ENCODE measurements at places on chromosomes 4 and X.

- DNase-seq: no peak
Measured at GRCh38 chrX:29477878-29478277, 737.5 kb upstream of the MAGEB2 start.

- no peak for DNase-seq
Measured at GRCh38 chr4:64360664-64361398, 48.4 kb downstream of the TECRL start.

DNA sequence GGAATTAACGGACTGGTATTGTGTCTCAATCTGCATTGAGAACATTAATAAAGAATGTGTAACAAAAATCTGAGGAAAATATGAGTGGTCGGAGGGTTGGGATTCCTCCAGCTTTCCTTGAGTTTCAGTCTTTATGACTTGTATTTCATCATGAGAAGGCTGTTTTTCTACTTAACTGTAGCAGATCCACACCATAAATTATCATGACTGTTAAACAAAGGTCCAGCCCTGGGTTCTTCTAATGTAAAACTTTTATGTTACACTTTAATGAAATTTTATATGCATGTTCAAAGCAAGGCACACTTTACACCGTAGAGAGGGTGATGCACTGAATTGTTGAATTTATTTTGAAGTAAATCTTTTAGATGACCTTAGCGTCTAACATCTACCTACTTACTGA lies 7.0 kb downstream of the AFF2 start:
- DNase-seq: no peak

DNA sequence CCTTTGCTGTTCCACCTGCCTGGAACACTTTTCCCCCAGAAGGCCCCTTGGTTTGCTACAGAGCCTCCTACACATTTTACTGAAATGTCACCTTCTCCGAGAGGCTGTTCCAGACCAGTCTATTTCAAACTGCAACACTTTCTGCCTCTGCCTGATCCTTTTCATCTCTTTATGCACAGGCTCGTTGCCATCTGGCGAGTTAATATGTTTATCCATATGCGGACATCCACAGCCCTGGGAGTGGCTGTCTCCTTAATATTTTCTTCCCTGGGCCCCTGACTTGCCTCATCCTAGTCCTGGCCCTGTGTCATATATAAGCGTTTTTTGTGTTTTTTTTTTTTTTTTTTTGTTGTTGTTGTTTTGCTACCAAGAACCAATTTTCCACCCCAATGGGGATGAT lies 65.2 kb upstream of the PHKA2 start:
- DNase-seq: no peak

DNA sequence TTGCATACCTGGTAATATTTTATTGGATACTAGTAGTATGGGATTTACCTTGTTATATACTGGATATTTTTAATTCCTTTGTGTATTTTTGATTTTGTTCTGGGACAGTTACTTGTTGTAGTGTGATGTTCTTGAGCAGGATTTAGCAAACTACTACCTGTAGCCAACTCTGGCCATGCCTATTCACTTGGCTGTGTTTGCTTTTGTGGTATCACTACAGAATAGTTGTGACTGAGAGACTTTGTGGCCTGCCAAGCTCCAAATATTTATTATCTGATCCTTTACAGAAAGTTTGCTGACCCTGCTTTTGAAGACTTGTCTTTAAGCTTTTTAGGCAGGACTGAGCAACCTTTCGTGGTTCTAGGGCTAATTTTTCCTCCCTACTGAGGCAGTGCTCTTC lies 17.8 kb downstream of the ZCCHC4 start:
- DNase-seq: no peak

Data from right kidney (tissue), 9 donors.